ENCODE measurements at places on chromosomes 7 and 10.

DNA sequence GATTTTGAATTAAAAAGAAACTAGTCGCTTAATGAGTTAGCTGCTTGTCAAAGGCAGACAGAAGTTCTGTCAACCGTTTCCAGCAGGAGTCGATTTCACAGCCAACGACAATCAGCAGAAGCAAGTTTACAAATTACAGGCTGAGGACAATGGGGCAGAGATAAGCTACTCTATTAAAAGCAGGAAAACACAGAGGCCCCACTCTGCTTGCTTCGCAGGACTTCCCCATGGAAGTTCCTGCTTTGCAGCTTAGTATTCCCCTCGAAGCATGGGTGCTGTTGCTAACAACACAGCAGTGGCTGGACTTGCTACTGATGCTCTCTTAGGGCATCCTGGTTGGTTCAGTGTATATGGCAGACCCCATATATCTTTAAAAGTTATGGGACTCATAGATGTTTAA lies 50.8 kb upstream of the KLF6 start:
- no peak for DNase-seq

GRCh38 chr7:134351424-134351823 lies 34.7 kb upstream of the SLC35B4 start:
- DNase-seq = no peak

DNA sequence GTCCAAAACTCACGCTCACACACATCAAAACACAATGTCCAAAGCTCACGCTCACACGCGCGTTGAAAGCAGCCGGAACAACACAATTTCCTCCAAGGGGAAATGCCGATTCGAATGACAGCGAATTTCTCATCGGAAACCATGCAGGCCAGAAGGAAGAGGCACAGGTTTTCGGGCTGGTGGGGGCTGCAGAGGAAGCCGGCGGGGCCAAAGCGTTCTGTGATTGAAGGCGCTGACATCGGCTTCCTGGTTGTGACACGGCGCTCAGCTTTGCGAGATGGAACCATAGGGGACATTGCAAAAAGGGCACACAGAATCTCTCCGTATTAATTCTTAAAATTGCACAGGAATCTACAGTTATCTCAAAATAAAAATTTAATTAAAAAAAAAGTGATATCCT lies 61.3 kb downstream of the FOXL3 start:
- DNase-seq = peak; percentile 34

DNA sequence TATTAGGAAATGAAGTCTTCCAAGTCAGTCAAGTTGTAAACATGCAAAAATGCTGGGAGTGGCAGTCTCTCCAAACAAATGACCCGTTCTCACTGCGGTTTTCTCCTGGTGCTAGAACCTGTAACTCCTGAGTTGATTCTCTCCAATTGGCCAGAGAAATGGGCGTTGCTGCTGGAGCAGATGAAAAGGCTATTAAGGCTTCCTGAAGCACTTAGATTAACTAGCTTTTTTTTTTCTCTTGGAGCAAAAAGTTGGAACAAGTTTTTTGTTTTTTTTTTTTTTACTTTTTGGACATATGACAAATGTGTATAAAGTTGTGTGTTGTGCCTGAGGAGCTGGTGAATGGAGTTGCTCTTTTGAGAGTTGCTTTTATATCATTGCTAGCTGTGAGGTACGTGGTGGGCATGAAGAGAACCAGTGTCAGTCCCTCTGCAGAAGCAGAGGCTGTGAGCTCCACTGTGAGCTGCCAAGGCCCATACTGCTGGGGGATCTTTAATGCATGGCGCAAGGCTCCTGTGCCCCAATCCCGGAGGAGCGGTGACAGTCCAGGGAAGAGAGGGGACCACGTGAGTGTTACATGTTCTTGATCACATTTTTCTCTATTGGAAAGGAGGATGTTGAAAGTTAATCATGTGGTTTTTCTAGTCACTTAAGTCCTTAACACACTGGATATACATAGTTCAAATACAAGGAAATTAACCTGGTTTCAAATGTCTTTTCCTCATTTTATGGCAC lies 393.6 kb upstream of the GALNT17 start:
- no peak for DNase-seq

- DNase-seq = no peak
Observed at GRCh38 chr7:122118757-122119156, 25.3 kb downstream of the AASS start.

GRCh38 chr7:26688388-26688787 lies 176.0 kb downstream of the SKAP2 start:
- no peak for DNase-seq

GRCh38 chr10:124658591-124659242 lies 85.5 kb downstream of the FAM53B start:
- DNase-seq = no peak

DNA sequence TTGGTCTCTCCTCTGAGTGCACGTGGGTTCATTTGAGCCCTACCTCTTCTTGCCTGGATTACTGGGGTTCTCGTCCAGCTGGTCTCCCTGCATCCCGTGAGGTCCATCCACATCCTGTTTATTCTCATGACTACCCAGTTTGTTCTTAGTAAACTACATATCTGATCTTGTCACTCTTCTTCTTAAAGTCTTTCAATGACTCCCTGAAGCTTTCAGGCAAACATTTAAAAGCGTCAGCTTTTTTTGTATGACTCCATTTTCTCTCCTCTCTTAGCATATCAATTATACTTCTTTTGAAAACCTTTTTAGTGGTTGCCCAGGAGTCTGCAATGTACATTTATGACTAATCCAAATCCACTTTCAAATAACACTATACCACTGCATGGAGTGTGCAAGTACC lies 7.5 kb downstream of the SFXN2 start:
- no peak for DNase-seq

- no peak for DNase-seq
Observed at GRCh38 chr10:93954726-93955363, 38.9 kb upstream of the PLCE1 start.

DNA sequence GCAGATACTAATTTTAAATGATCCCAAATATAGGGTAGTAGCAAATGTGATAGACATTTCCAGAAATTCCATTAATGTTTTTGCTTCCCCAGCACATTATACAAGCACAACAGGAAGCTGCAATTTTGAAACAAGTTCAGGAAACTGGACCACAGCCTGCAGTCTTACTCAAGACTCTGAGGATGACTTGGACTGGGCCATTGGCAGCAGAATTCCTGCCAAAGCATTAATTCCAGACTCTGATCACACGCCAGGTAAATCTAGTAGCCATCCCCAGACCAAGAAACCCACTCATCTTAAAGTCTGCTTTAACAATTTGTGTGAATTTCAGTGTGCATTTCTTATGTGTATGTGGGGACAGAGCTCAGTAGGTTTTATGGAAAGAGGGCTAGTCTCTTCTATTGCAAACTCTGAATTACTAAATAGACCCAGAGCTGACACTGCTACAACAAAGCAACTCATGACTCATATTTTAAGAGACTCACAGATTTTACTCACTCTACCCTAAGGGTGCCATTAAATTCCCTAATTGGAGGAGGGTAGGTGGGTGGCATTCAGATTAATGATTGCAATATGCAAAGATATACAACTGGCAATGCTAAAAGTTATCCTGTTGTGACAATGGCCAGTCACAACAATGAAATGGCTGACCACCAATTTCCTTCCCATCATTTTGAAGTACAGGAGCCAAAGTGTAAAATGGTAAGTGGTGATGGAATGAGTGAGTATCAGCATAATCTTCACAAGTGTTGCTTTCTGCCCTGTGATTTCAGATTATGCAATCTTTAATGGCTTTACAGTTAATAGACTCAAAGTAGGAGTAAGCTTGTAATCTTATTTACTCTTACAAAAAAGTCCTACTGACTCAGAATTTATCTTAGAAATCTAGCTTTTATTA lies 317.6 kb upstream of the PLXDC2 start:
- DNase-seq = no peak

DNA sequence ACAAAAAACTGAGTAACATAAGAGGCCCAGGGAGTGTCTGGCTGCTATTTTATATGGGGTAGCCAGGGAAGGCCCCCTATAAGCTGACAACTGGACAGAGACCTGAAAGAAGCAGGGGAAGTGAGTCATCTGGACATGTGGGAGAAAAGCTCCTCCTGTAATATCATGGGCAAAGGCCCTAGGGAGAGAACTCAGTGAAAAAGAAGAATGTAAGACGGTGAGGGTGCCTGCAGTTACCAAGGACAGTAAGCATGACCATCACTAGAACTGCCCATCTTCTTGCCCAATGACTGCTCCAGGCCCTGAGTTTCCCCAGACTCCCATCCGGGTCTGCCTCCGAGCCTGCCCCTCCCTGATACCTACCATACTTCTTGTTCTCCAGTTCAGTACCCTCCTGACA lies 2.3 kb downstream of the ELMO1 start:
- DNase-seq = no peak

GRCh38 chr10:102003541-102003940 lies 52.4 kb downstream of the ARMH3 start:
- no peak for DNase-seq
